ENCODE measurements at places on chromosomes 7 and 10. TPM values are rescaled to one million over a fixed set of nuclear protein-coding genes. Genes with fewer than 3 reads are reported as not detected.

CRHR2 gene
- total RNA-seq: not detected

FAM221A gene
- 4.2 TPM for total RNA-seq

TFAM gene
- 55.8 TPM for total RNA-seq

ZCCHC24 gene
- 2.3 TPM for total RNA-seq

IFT22 gene
- 12.5 TPM for total RNA-seq

SORBS1 gene
- 0.44 TPM for total RNA-seq

SLC39A12 gene
- total RNA-seq: not detected

HK1 gene
- total RNA-seq: 105 TPM

HOXA5 gene
- total RNA-seq: 8.3 TPM

TRIM50 gene
- total RNA-seq: not detected

NUTM2B gene
- total RNA-seq: 0.25 TPM

ZNF248 gene
- total RNA-seq: 8.9 TPM

SKIDA1 gene
- total RNA-seq: 0.97 TPM

ST8SIA6 gene
- total RNA-seq: 0.16 TPM

VTI1A gene
- total RNA-seq: 35.8 TPM

VPS37D gene
- 2.4 TPM for total RNA-seq

EN2 gene
- total RNA-seq: not detected

ANK3 gene
- 0.49 TPM for total RNA-seq

MYL7 gene
- not detected for total RNA-seq

PCLO gene
- total RNA-seq: 4.5 TPM

NXPH1 gene
- total RNA-seq: not detected

ZNF736 gene
- total RNA-seq: 6.6 TPM

UNCX gene
- not detected for total RNA-seq

ITGB1 gene
- total RNA-seq: 2,052 TPM

ZNF727 gene
- not detected for total RNA-seq

LLCFC1 gene
- not detected for total RNA-seq

AMPH gene
- total RNA-seq: 0.50 TPM

RADIL gene
- 1.3 TPM for total RNA-seq

PRLHR gene
- total RNA-seq: not detected

FAM24B gene
- total RNA-seq: 4.2 TPM

P4HA1 gene
- total RNA-seq: 49.4 TPM

GALNT17 gene
- not detected for total RNA-seq

STEAP1 gene
- total RNA-seq: 7.4 TPM
